CD8-positive, alpha-beta T cell (primary cell): ENCODE measurements at places on chromosomes 11 and 22.
A peak's percentile ranks its signal among the peaks of the same experiment; 100 is the strongest.

DNA sequence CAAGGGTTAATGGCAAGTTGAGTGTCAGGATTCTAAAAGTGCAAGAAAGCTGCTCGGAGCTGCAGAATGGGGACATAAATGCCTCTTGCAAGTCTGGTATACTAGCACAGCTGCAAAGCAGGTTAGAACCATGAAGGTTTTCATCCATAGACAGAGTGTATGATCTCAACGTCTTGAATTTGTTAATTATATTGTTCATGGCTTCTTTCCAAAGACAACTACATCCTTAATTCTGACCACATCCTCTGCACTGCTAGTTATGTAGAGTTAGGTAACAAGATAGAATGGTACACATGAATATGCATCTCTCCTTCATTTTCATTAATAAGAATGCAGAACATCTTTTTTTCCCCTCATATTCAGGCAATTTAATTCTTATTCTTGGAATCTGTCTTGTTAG lies 34.2 kb downstream of the EXPH5 start:
- DNase-seq: no peak

GRCh38 chr11:134483857-134484256 lies 71.8 kb upstream of the B3GAT1 start:
- DNase-seq: no peak

GRCh38 chr11:64932324-64932723 lies 3.4 kb downstream of the GPHA2 start:
- no peak for DNase-seq

- no peak for DNase-seq
Measured at GRCh38 chr11:8183111-8183510, 14.3 kb upstream of the RIC3 start.

GRCh38 chr11:120346233-120346632 lies 10.0 kb downstream of the ARHGEF12 start:
- no peak for DNase-seq

GRCh38 chr22:46635756-46636155 lies 15.6 kb downstream of the GRAMD4 start:
- DNase-seq: no peak

DNA sequence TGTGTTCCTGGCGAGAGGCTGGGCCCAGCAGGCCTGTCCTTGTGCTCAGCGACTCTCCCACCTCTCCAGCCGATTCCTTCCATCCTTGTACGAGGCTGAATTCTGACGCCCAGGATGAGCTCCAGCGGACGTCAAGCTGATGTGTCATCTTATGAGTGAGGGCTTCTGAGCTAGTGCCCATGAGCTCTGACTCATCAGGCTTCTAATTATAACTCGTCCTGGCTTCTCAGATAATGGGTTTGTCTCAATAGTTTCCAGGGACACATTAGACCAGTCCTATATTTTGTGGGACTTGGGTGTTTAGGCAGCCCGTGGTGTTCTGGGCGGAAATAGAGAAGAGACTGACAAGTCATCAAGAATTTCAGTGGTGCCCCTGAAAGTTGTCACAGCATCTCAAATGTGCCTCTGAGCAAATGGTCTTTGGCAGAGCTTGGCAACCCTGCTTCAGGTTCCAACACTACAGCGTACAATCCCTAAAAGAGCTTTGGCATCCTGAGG lies 108.2 kb upstream of the CD44 start:
- peak; percentile 38 for DNase-seq

GRCh38 chr11:100841711-100842407 lies 154.8 kb downstream of the ARHGAP42 start:
- no peak for DNase-seq

DNA sequence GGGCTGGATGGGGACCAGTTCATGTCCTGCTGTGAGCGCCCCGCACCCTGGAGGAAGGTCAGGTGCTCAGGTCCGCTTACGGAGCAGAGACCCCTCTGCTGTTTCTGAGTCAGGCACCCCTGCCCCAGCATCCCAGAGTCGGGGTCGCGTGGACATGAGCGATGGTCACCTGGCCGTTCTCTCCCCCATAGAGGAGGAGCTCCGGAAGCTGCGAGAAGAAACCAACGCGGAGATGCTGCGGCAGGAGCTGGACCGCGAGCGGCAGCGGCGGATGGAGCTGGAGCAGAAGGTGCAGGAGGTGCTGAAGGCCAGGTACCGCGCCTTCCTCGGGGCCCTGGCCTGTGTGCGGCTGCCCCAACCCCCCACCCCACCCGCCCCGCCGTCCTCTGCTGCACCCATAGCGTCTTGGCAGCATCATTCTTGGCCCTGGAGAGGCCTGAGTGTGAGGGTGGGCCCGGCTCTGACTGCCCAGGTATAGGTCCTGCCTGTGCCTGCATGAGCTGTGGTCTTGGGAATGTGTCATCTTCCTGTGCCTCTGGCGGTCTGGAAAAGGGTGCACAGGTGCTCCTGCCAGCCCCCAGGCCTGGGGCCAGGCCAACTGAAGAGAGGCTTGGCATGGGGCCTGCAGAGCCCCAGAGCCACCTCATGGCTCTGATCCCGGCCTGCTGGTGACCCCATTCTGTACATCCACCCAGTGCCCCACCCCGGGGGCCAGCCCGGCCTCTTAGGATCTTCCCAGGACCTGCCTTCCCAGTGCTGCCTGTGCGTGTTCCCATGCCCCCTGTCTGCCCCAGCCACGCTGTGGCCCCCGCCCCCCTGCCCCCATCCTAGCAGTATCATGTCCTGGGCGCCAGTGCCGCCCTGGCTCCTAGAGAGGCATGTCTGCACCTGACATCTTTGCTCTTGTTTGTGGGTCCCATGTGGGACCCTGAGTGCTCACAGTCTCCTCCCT lies 38.1 kb downstream of the GRAMD4 start:
- DNase-seq: no peak

GRCh38 chr11:3660960-3661359 lies 10.2 kb downstream of the CHRNA10 start:
- DNase-seq: no peak

- no peak for DNase-seq
Measured at GRCh38 chr11:123360267-123360936, 69.7 kb upstream of the GRAMD1B start.
